Activated CD8-positive, alpha-beta memory T cell treated with anti-CD3 and anti-CD28 coated beads for 24 hours (primary cell): ENCODE measurements at places on chromosomes 7 and 10.

DNA sequence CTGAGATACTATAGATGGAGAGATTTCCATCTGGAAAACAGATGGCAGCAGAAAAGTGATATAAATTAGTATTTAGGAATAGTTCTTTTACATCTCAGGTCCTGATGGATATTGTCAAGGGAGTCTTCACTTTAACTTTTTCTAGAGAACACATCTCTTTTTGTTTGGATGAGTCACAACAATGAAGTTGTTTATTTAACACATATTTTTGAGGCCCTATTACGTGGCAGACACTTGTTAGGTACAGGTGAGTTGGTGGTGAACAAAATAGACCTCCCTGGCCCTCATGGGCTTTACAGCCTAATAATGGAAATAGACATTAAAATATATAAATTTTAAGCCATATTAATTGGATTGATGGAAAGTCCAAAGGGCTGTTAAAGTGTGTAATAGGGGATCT is 168.3 kb downstream of the VTI1A start:
- DNase-seq: no peak

DNA sequence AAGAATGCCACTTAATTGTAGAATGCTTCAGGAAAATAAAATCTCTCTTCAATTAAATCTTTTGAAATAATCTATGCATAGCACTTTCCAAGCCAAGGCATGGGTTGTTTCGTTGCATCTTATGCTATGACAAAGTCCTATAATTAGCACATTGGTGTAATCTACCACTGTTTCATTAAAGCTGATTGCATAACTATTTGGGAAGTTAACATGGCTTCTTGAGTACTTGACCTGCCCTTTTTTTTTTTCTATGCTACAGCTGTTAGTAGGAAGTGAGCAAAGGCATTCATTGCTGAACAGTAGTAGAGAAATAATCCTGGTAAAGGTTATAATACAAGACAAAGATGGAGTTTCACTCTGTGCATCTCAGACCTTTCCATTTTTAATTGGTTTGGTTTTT is 557.2 kb upstream of the CELF2 start:
- DNase-seq: no peak

- DNase-seq: no peak
These were observed 212.1 kb upstream of the PPP1R3A start for GRCh38 chr7:114130866-114131265.

- no peak for DNase-seq
These were observed 18.3 kb downstream of the C7orf25 start for GRCh38 chr7:42893346-42894240.

DNA sequence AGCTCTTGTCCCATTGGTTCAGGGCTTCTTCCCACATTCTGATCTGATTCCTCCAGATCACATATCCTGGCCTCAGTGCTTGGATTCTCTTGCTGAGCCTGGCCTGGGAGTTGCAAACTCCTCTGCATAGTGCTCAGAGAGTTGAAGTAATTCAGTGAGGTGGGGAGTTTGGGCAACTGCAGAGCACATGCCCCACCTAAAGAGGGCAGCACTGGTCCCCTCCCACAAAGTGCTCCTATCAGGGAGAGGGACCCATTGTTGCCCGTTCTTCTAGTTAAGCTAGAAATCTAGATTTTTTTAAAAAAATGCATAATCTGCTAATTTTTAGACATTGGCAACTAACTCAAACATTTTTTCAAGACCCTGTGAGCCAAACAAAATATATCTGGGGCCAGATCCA is 45.1 kb downstream of the CHN2 start:
- no peak for DNase-seq

- DNase-seq: no peak
These were observed 415.0 kb upstream of the NPVF start for GRCh38 chr7:25643286-25643685.

- no peak for DNase-seq
These were observed 31.2 kb upstream of the EN2 start for GRCh38 chr7:155426543-155427410.

DNA sequence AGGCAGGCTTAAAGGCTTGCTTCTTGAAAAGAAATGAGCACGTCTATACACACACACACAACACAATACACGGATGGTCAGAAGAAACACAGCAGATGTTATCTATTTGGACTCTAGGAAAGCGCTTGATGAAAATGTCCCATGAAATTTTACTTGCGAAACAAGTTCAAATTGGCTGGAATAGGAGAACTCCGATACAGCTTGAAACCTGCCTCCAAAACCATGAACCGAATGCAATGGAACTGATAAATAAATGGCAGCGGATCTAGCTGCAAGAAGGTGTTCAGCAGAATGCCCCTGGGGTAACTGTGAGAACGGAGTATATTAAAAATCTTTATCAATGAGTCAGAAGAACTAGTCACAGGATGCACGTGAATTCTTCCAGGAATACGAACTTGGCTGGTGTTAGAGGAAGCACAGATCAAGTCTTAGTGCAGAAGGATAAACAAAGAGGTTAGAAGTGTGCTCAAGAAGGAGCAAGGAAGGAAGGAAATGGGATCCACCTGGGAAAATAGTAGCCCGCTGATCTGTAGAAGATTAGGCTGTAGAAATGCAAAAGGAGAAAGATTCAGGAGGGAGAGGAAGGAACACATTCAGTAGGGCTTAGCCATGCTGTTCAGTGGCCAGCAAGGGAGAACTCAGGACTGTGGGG is 142.0 kb upstream of the PRKCQ start:
- no peak for DNase-seq

- no peak for DNase-seq
These were observed 499.7 kb upstream of the MKI67 start for GRCh38 chr10:128625926-128626325.

DNA sequence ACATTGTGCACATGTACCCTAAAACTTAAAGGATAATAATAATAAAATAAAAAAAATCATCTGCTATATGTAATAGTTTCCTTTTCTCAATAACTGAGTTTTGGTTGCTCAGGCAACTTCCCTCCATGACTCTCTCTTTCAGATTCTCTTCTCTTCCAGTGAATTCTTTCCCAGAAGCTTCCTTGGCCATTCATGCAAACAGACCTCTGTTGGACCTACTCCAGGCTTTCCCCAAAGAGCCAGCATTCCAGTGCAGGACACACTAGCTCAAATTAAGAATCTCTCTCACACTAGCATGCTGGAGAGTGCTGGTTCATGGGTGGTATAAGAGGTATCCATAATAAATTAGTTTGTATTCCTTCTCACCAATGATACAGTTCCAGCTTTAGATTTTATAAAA is 31.0 kb upstream of the ZEB1 start:
- DNase-seq: no peak

GRCh38 chr7:105426606-105427146 is 38.0 kb upstream of the SRPK2 start:
- DNase-seq: no peak

DNA sequence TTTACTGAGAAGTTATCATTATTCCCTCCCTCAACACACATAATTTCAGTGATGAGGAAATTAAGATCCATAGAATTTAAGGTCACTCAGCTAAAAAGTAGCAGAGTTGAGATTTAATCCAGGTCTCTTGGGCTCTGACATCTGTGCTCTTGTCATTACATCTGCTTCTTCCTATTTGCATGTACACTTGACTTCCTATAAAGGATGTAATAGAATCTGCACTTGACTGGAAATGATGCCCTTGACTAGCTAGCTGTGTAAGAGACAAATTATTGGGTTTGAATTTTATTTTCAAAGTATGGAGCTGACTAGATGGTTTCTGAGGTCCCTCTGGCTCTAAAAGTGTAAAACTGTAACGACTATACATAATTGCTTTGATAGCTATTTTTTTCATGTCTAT is 59.5 kb downstream of the AGK start:
- no peak for DNase-seq

DNA sequence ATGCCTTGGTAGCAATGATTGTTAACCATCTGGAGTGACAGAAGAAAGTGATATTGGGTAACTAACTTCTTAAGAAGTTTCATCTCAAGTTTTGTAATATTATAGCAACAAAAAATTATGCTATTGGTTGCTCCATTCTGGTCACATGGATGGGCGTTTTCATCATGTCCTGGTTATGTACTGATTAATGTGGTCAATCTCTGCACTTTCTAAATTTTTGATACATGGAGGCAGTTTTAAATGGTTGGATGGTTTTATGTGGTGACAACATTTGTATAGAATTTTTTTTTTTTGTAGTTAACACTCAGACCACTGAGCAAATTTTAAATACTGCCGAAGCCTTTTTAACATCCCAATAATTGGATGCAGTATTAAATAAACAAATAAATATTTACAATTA is 55.2 kb upstream of the CCAR1 start:
- no peak for DNase-seq

DNA sequence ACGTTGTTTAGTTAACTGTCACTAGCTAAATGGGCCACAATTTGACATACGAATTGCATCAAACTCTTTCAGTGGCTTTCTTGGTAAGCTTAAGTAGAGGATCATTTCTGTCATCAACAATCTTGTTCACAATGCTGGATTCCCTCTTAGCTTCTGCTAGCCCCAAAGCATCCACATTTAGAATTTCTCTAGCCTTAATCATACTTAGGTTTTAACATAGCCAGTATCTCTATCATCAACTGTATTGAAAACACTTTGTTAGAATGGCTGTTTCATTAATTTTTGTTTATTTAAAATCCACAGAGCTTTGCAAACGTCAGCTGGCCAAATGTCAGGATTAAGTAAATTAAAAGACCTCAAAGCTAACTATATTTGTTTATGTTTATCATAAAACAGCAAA is 41.1 kb downstream of the ABRAXAS2 start:
- no peak for DNase-seq

DNA sequence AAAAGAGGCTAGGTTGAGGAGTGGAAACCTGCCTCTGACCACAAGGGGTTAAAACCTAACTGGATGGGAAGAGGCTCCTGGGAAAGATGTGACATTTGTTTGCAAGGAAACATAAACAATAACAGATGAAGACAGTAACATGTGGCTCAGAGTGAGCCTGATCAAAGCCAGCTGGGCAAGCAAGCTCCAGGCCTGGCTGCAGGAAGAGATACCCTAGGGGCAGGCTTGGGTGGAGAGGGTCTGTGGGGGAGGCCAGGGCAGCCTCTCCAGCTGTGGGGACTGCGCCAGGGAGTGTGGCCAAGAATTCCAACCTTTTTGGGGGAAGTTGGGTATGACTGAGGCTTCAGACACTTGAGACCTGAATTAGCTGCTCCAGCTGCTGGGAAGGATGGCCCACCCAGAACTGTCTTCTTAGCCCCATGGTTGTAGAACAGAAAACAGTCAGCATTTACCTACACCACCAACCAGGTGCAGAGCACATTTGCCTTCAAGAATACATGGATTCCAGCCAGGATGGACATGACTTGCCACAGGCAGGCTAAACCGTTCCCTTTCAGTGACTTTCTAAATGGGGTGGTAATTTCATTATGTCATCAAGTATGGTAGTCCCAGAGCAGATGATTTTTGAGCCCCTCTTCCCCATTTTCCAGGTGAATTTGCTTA is 10.4 kb upstream of the FAM170B start:
- peak; percentile 11 for DNase-seq

- peak; percentile 86 for DNase-seq
These were observed 7.7 kb downstream of the ZSCAN25 start for GRCh38 chr7:99624484-99624883.

- DNase-seq: no peak
These were observed 1.1 kb upstream of the GAD2 start for GRCh38 chr10:26215396-26215934.

GRCh38 chr7:137934176-137934826 is 67.6 kb downstream of the CREB3L2 start:
- DNase-seq: no peak

DNA sequence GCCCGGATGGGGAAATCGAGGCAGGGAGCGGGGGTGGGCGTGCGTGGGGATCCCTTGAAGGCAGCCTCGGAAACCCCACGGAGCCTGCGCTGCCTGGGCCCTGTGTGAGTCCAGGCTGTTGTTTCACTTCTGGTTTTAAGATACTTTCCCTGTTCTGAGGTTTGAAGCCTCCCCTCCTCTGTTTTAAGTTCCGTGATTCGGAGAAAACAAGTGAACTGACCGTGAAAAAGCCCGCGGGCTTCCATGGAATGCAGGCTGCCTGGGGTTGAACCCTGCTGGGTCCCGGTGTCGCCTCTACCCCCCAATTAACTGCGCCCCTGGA is 401 bp downstream of the LRRC27 start:
- no peak for DNase-seq

GRCh38 chr10:81179805-81180452 is 642.2 kb downstream of the SH2D4B start:
- DNase-seq: no peak

DNA sequence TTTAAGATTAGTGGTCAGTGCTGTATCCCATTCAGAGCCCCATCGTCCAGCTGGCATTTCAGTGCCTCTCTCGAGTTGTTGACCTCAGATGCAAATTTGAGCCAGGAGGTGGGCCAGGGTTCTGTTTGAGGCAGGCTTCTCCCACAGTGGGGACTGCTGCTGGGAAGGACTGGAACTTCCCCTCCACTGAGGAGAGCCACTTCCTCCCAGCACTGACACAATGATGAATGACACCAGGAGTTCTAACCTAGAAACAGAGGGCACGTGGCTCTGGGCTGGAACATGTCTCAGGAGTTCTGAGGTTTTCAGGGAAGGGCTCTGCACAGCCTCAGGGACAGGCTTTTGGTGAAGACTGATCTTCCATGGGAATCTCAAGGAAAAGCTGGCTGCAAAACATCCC is 18.3 kb upstream of the BTBD16 start:
- DNase-seq: no peak

DNA sequence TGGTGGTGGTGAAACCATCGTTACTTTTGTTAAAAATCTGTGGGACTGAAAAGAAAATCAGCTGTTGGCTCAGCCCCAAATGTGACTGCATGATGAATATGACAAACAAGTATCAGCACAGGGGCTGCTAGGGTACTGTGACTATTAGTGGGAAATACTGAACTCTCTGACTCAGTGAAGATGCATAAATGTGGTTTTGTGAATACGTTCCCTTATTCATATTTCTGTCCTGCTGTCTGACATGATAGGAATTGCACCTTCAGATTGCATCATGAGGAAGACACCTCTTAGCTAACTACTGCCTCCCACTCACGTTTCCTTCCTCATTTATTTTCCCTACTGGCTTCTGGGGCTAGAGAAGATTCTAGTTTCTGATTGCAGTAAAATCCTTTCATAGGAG is 1.4 kb downstream of the CLEC5A start:
- DNase-seq: no peak

DNA sequence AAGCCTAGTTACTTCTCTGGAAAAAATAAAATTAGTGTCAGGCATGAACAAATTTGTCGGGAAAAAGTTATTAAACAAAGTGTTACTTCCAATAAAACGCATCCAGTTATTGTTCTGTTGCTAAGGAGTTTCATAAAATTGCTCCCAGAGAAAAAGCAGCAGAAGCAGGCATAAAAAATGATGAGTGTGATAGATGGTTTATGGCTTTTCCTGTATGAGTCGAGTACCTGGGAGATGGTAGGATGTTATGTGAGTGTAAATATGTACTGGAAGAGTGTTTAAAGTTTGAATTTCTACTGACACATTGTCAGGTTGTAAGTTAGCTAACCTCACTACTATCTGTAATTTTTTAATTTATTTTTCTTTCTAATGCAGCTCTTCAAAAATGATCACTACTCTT is 390.7 kb downstream of the ARL4A start:
- DNase-seq: no peak
